ENCODE measurements at places on chromosomes 1 and 21. TPM values are rescaled to one million over a fixed set of nuclear protein-coding genes. Genes with fewer than 3 reads are reported as not detected.
A peak's percentile ranks its signal among the peaks of the same experiment; 100 is the strongest.

WNT4 gene
- 10.3 TPM for polyA plus RNA-seq

MMP23B gene
- 38.1 TPM for polyA plus RNA-seq

OLFM3 gene
- polyA plus RNA-seq: 0.23 TPM

SDC3 gene
- 36.0 TPM for polyA plus RNA-seq

TPTE gene
- not detected for polyA plus RNA-seq

PPIAL4G gene
- polyA plus RNA-seq: 0.06 TPM

SELENBP1 gene
- 35.2 TPM for polyA plus RNA-seq

ESPN gene
- 1.5 TPM for polyA plus RNA-seq

DNA sequence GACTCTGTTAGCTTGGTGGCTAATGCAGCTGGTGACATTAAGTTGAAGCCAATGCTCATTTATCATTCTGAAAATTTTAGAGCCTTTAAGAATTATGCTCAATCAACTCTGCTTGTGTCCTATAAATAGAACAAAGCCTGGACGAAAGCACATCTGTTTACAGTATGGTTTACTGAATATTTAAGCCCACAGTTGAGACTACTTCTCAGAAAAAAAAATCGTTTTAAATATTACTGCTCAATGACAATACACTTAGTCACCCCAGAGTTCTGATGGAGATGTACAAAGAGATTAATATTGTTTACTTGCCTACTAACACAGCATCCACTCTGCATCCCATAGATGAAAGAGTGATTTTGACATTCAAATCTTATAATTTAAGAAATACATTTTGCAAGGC lies 79.6 kb downstream of the NEGR1 start:
- no peak for DNase-seq

DNA sequence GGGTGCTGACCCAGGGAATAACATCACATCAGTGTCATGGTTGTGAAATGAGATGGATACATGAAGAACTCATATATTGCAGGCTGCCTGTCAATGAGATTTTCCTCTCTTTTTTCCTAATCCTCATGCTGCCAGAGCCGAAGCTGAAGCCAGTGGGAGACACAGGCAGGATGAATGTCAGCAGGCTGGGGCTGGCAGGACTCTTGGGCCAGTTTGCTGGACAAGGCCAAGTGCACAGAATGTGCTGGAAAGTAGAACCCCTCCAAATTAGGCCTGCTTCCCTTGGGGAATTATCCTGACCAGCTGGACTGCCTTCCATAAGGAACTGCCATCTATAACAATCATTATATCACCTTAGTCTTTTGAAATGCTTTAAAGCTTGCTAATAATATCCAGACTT lies 31.4 kb downstream of the SLC44A3 start:
- no peak for DNase-seq

- no peak for DNase-seq
These were observed 3.3 kb downstream of the NCMAP start for GRCh38 chr1:24558902-24559791.

DNA sequence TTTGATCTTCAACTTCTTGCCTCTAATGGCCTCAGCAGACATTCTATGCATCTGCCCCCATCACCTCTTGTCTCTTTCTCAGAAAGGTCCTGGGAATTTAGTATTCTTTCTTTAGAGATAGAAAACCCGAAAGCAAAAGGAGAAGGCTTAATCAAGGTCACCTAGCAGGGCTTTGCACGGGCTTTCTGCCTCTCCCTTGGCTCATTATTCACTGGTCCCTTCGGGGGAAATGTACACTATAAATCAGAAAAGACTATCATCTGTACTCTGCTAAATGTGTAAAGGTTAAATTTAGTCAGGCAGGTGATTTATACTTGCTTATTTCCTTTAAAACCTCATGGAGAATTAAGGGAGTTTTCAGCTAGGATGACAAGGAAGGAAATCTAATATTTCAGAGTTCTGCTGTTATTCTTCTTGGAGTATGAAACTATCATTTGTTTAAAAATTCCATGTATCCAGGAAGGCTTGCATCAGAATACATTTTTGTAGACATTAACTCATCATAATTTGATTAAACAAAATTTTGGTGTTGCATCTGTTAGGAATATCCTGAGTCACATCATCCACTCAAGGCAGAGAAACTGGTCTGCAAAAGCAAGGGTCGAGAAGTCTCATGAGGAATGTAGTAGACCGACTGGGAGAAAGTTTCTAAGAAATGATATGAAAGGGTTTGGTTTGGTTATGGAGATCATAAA lies 124.6 kb downstream of the GABPA start:
- no peak for DNase-seq

DNA sequence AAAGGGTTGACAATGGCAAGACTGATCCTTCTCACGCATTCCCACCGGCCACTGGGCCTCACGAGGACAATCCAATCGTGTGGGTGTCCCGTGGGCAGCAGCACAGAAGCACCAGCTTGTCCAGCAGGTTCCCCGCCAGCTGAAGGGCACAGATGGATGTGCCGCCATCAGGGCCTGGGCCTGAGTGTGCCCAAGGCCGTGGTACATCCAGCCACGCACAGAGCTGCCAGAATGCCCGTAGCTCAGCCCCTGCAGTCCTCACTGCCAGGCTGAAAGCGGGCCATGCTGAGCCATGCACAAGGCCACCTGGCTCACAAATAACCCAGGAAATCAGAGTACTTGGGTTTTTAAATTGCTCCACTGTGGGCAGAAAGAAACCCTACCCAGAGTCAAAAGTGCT lies 7.0 kb downstream of the NPHP4 start:
- DNase-seq: no peak

DNA sequence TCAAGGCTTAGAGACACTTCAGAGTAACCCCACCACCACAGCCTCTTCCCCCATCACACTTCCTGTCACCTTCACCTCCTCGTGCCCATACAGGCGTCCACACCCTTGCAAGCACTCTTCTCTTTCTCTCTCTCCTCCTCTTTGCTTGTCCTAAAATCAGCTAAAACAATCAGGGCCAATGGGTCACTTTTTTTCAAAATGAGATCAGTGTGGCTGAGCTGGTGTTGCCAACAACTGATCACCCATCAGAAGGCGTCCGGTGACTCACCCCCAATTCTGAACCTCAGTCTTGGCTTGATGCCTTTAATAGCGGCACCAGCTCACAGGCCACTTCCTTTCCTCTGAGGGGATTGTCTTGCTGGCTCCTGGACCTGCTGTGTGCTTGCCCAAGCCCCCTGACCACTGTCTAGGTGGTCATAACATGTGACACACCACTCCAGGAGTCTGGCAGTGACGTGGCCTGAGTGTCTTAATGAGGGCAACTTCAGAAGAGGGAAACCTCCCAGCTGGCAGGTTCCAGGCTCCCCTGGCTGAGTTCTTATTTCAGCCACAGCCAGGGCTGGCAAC lies 1.6 kb downstream of the DRAXIN start:
- DNase-seq: no peak

- DNase-seq: no peak
These were observed 11.3 kb downstream of the CRABP2 start for GRCh38 chr1:156693848-156694689.

- DNase-seq: no peak
These were observed 52.0 kb downstream of the KIF21B start for GRCh38 chr1:200971428-200971903.

DNA sequence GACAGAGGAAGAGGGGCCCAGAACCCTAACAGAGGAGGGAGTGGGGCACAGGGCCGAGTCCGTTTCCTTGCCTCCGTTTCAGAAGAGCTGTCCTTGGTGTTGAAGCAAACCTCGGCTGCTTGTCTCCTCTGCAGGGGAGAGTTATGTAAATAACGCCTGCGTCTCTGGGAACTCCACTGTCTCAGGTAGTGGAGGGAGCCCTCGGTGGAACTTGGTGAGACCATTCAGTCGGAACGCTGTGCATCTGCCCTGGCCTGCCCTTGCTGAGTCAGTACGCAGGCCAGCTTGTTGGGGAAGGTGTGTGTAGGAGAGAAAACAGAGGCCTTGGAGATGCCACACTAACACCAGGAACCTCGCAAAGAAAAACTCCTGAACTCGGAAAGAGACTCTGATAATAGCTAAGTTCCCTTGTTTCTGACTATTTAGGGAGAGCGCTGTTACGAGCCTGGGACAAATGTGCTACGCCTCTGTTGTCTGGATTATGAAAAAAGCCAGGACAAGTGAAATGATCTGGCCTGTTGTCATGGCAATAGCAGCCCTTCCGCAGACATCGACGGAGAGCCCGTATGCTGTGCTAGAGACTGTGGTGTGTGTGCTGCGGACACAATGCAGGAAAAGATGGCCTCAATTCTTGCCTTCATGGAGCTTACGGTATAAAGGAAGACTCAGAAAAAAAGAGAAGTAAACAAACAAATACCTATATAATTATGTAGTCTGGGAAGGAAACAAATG lies 94.6 kb upstream of the AKT3 start:
- peak; percentile 9 for DNase-seq

- DNase-seq: no peak
These were observed 94.5 kb downstream of the HUNK start for GRCh38 chr21:31967334-31967733.

DNA sequence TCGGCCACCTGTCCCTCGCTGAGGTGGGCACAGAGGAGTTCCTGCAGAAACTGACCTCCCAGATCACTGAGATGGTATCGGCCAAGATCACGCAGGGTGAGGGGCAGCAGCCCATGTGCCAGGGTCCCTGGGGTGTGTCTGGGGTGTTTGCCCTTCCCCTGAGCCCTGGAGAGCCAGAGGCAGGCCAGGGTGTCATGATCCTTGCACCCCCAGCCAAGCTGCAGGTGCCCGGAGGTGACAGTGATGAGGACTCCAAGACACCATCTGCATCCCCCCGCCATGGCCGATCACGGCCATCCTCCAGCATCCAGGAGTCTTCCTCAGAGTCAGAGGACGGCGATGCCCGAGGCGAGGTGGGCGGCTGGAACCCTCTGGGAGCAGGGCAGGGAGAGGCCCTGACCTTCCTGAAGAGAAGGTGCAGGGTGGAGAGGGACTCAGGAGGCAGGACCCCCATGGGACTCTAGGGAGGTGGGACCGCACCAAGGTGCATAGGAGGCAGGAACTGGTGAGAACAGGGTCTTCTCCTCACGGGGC lies 69.5 kb downstream of the TRIM11 start:
- DNase-seq: no peak

DNA sequence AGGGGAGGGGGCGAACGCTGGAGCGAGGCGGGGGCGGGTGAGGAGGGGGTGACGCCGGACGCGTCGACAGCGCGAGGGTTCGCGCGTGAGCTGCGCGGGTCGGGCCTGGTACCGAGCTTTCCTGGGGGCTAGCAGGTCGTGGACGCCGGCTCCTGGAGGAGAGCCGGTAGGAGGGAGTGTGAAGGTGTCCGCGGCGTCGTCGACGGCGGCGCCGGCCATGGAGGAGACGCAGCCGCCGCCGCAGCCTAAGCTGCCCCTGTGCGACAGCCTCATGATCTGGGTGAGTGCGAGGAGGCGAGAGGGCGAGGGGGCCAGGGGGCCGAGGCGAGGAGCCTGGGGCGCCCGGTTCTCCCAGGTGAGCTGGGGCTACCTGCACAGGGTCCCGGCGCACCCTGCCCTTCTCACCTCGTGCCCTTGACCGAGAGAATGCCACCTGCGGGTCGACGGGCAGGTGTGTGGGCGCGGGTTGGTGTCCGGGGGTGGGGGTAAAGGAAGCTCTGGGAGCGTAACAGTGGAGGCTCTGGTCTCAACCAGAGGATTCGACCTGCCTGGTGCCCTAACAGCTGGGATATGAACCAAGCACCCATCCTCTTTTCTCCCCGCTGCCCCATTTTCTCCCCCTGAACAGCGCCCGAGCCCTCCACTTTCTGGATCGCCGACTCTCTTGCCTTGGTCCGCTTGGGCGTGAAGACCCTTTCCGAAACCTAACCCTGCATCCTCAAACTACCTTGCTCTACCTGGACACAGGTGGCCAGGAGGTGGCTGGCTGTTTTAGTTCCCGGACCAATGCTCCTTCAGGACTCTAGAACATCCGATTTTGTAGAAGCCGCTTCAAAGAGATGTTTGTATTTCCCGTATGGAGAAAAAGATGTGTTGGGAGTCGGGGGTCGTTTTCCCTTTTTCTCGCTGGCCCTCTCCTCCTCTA lies at the start of gene HOOK1:
Gene HOOK1, plus strand, starts transcription at position 49 of the 925 bp plus-strand sequence. Its CDS starts 169 bp downstream, at position 218.
- DNase-seq: peak; percentile 3

- no peak for DNase-seq
These were observed 443.9 kb downstream of the CAMTA1 start for GRCh38 chr1:7229186-7229585.

GRCh38 chr1:91697416-91697815 lies 188.5 kb downstream of the TGFBR3 start:
- DNase-seq: no peak

GRCh38 chr1:79448426-79448825 lies 441.9 kb upstream of the ADGRL4 start:
- no peak for DNase-seq

Measured in hindlimb muscle (tissue), 1 donor.